Muscle of back (tissue), 13 donors: ENCODE measurements at places on chromosomes 2 and 18. TPM values are rescaled to one million over a fixed set of nuclear protein-coding genes. Genes with fewer than 3 reads are reported as not detected.

- no peak for DNase-seq
Observed at GRCh38 chr2:109395494-109396201, 218.1 kb downstream of the SEPTIN10 start.

The SPATA3 gene
- polyA plus RNA-seq, result not detected

DNA sequence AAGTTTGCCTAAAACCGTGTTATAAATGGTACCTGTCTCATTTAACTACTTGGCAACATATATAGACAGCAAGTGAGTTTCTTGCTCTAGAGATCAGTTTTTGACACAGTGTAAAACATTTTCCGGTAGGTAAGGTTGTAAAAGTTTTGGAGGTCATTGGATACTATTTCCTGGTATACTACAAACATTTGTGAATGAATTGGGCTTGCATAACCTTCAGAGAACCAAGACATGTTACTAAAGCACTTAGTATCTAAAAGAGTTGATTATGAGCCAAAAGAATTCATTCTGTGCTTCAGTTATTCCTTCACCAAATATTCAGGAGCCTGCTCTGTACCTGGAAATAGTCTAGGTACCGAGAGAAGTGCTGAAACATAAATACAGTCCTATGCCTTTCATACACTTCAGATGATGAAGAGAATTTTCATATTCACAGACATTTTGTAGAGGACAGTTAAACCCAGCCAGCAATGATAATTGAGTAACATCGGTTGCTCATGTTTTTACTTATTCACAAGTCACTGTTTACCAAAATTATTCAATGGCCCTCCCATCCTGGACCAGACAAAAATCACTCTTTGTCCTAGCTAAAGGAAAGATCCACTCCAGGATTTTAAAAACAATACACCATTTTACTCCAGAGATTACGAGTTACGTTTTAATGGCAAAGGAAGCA lies 319.4 kb upstream of the RBMS1 start:
- DNase-seq, result no peak

GRCh38 chr18:28167835-28168349 lies 9.0 kb downstream of the CDH2 start:
- DNase-seq, result no peak

The ZBTB7C gene
- polyA plus RNA-seq, result 3.7 TPM

The ALPI gene
- polyA plus RNA-seq, result not detected

GRCh38 chr2:148875387-148876051 lies 492 bp downstream of the KIF5C start:
- peak; percentile 21 for DNase-seq

- DNase-seq, result peak; percentile 58
Observed at GRCh38 chr2:159946326-159946999, 116.0 kb downstream of the PLA2R1 start.

The KIF5C gene
- polyA plus RNA-seq, result 2.0 TPM

GRCh38 chr2:172251231-172251630 lies 148.5 kb upstream of the DLX2 start:
- no peak for DNase-seq

- no peak for DNase-seq
Observed at GRCh38 chr2:60880643-60881046, 729 bp upstream of the REL start.

DNA sequence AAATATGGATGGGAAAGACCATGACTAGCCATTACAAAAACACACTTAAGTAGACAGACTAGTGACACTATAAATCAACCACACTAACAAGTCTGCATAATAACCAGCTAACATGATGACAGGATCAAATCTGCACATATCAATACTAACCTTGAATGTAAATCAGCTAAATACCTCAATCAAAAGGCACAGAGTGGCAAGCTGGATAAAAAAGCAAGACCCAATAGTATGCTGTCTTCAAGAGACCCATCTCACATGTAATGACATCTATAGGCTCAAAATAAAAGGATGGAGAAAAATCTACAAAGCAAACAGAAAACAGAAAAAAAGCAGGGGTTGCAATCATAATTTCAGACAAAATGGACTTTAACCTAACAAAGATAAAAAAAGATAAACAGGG lies 16.3 kb downstream of the PFN4 start:
- DNase-seq, result no peak

GRCh38 chr2:217863883-217864282 lies 138.9 kb downstream of the TNS1 start:
- DNase-seq, result peak; percentile 87

The MAL gene
- 3.9 TPM for polyA plus RNA-seq

DNA sequence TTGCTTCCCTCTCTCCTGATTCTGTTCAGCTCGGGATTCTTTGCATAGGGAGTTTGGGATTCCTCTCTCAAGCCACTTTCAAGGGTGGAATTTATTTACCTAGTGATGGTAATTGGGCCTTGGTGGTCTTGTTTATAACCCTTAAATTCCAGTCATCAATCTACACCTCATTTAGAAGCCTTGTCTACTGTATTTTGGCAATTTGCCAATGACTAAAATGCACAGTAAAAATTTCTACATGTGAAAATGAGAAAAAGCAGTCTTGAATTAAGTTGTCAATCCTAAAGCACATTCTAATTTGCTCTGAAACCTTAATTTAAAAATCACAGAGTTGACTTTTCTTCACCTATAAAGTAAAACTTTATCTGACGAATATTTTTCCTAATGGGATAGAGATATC lies 749.2 kb upstream of the CRIM1 start:
- no peak for DNase-seq

DNA sequence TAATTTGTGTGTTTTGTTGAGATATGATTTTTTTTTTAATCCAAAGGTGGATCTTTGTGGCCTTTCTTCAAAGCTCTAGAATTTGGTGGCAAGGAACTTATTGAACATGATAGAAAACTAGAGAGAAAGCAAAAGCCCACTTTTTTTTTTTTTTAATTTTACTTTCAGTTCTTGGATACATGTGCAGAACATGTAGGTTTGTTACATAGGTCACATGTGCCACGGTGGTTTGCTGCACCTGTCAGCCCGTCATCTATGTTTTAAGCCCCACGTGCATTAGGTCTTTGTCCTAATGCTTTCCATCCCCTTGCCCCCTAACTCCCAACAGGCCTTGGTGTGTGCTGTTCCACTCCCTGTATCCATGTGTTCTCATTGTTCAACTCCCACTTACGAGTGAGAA lies 135.9 kb downstream of the RHBDD1 start:
- no peak for DNase-seq

The NFATC1 gene
- 12.3 TPM for polyA plus RNA-seq

DNA sequence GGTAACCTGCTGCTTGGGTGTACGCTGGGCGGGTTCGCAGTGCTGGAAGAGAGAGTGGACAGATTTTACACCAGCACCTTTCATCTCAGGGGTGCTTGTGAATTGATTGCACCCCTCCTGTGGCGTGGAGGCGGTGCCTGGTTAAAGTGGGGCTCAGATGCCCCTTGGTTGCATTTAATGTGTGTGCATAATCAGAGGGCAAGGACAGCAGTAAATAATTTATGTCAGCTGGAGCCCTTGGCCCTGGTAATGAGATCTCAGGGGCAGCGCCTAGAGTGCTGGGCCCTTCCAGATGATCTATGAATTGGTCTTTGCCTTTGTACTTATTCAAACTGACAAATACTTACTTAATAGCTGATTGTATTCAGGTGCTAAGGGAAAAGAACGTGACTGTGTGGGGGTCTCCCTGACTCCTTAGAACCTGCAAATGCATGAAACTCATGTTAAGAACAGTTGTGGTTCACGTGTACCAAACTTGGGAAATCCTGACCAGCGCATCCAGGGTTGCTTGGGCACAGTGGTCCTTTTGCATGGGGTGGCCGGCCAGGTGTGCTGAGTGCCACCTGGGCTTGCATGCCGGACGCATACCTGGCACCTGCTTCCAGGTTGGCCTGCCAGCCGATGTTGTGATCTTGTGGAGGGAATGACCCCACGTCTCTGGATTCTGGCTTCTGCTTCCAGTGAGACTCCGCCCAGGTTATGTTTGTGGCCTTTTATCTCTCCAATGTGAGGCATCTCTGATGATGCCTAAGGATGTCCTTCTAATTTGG lies 118.5 kb downstream of the AGAP1 start:
- no peak for DNase-seq

- no peak for DNase-seq
Observed at GRCh38 chr18:49345931-49346696, 114.3 kb downstream of the DYM start.

DNA sequence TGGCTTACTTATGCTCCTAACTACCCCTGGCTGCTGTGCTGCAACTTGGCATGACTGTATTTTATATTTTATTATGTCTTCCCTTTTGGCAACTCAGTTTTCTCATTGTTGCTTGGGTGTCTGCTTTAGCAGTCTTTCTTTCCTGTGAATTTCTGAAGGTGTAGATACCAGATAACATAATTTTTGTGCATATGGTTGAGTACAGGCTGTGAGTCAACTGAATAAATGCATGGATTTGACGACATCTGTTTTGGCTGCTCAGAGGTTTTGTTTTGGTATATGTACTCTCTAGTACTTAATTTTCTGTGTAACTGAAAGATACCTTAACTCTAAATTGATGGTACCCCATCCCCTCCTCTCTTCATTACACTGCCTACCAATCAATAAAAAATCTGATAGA lies 303.1 kb downstream of the PTPRM start:
- no peak for DNase-seq

The FTCDNL1 gene
- polyA plus RNA-seq, result 3.0 TPM

DNA sequence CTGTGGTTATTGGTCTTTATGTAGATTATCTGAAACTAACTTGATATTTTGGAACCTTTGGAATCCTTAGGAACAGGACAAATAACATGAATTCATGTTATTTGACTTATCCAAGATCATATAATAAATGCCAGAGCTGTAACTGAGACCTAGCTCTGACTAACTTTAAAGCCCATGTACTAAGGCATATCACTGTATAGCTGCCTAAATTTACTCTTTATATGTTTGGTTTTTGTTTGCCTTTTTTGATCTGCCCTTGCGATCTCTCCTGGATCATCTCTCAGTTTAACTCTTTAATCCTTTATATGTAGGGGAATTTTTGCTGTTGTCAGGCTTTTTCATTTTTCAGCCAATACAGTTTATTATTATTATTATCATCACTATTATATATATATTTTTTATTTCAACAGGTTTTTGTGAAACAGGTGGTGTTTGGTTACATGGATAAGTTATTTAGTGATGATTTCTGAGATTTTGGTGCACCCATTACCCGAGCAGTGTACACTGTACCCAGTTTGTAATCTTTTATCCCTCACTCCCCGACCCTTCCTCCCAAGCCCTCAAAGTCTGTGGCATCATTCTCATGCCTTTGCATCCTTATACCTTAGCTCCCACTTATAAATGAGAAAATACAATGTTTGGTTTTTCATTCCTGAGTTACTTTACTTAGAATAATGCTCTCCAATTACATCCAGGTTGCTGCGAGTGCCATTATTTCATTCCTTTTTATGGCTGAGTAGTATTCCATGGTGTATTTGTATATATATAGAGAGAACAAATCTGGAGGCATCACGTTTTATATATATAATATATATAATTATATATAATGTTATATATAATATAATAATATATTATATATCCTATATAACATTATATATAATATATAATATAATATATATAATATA lies 48.9 kb downstream of the APLF start:
- DNase-seq, result no peak

DNA sequence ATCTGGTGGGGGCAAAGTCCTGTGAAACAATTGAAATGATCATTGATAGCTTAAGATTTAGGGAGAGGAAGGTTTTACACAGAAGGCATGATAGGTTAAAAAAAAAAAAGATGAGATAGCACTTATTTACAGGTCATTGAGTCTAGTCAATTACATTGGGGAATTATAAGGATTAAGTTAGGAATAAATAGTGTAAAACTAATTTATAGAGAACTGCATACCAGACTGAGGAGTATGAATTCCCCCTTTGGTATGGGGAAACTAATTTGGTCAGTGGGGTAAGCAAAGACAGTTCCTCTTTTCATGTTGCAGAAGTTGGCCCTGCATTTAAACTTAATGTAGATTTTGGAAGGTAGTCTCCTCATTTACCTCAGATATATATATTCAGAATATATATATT lies 10.8 kb downstream of the GLS start:
- no peak for DNase-seq

DNA sequence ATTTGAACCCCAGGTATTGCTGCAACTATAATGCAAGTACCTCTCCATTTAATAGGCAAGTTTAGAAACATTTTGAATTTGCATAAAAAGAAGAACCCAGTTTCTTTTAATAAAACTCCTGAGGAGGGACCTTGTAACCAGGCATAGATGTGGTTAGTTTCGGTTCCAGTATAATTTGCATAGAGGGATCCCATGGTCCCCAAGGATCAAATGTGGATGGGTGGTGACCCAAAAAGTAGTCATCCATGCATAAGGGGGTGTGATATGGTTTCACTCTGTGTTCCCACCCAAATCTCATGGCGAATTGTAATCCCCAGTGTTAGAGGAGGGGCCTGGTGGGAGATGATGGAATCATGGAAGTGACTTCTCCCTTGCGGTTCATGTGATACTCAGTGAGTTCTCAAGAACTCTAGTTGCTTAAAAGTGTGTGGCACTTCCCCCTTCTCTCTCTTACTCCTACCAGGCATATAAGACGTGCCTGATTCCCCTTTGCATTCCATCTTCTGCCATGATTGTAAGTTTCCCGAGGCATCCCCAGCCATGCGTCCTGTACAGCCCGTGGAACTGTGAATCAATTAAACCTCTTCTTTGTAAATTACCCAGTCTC lies 40.2 kb upstream of the SKA1 start:
- DNase-seq, result no peak

The MOGAT1 gene
- polyA plus RNA-seq, result not detected

The PCARE gene
- polyA plus RNA-seq, result 0.13 TPM

- DNase-seq, result no peak
Observed at GRCh38 chr2:239208465-239209180, 192.2 kb downstream of the HDAC4 start.

The LIMS4 gene
- 4.6 TPM for polyA plus RNA-seq

The HTR2B gene
- 0.17 TPM for polyA plus RNA-seq

The IL1B gene
- 4.9 TPM for polyA plus RNA-seq

GRCh38 chr18:30134020-30134419 lies 908.5 kb downstream of the DSC3 start:
- DNase-seq, result no peak

- no peak for DNase-seq
Observed at GRCh38 chr2:225502971-225503370, 103.5 kb downstream of the NYAP2 start.

DNA sequence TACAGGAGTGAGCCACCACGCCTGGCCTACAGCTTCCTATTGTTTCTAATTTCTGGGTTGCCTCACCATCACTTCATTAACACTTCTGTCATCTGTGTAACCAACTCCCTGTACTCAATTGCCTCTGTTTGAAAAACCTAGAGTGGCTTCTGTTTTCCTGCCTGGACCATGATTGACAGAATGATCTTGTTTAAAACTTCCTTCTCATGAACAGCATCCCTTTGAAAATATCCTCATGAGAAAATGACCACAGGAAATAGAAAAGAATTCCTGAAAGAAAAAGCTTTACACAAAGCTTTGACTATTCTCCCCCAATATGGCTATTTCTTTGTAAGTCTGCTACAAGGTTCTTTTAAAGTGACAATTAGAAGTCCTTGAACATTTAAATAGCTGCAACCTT lies 672.3 kb downstream of the ARHGAP15 start:
- no peak for DNase-seq
